ENCODE measurements at places on chromosomes 4 and X.

GRCh38 chrX:42809569-42809968 lies 31.6 kb upstream of the PPP1R2C start:
- DNase-seq = no peak

GRCh38 chr4:182337366-182337765 lies 94.2 kb downstream of the TENM3 start:
- peak; percentile 34 for DNase-seq

DNA sequence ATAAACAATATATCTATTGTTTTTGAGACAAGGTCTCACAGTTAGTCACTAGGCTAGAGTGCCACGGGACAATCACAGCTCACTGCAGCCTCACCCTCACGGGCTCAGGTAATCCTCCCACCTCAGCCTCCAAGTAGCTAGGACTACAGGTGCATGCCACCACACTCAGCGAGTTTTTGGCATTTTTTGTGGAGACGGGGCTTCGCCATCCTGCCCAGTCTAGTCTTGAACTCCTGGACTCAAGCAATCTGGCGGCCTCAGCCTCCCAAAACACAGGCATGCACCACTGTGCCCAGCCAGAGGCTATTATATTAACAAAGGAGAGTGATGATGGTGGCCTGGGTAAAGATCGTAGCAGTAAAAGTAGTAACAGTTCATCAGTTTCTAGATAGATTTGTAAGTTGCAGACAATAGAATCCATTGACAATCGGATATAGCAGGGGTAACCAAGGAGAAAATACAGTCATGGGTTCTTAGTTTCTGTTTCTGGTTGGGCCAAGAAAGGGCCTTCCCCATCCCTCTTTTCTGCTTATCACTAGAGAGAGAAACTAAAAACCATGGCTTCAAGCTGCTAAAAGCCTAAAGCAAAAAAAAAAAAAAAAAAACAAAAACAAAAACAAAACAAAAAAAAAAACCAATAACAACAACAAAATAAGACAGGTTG lies 60.6 kb downstream of the ANXA10 start:
- no peak for DNase-seq

DNA sequence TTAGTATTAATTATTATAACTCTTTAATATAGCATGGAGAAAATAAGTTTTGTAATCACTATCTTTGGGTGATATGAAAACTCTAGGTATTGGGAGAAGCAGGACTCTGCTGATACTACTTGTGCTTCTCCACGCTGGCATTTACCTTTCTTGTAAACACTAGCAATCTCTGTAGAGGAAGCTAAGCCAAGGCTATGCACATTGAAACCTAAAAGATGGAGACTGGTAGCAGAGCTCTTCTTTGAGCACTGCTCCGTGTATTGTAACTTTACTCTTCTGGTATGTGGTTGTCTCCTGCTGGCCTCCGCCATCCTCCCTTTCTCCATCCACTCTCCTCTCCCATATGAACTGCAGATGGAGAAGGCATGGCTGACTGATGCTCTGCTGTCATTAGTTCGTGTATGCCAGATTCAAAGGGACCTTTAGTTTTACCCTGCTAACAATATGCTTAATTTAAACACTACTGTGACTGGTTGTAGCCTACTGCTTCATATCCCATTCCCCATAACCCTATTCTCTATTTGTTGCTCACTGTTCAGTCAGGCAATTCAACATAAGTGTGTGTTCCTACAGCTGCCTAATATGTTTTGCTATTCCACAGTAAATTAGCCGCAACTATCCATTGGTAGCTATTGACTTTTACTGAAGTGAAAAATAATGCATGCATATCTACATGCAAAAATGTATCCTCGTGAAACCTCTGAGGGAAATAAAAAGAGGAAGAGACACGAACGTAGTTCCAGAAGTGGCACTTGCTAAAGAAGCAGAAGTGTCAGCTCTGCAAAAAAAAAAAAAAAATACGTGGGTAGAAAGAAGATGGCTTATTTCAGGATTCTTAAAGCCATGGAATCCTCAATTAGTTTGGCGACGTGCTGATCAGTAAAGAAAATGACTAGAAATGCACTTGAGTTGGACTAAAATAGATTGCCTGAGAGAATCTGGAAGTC lies 55.6 kb upstream of the CCSER1 start:
- DNase-seq = no peak

DNA sequence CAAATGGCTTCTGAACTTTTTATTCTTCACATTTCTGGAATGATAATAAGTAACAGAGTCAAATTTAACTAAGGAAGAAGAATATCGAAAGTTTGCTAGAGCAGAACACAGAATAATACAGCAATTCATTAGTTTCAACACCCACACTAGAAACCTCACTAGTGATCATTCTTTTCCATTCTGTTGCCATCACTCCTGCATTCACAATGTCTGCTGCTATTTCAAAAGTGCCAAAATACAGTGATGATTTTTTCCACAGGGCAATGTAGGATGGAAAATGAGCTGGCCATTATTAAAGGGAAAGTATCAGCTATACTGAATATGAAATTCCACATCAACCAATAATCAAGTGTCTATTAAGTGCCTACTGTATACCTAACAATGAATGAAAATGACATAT lies 186.7 kb downstream of the USP46 start:
- no peak for DNase-seq

DNA sequence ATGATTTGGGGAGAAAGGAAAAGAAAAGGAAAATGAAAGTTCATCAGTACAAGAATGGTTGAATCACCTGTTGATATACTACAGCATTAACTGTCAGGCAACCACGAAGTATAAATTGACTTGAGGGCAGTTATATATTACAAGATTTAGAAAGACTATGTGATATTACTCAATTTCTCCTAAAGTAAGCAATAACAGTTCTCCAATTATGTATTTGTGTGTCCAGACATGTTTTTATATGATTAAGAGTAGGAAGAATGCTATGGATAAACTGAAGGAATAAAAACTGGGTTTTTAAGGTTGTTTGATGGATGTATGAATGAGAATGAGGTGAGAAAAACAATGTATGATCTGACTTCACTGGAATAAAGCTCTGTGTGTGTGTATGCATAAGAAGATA lies 2234.4 kb downstream of the ARAP2 start:
- DNase-seq = no peak

GRCh38 chr4:26020083-26020668 lies 106.2 kb downstream of the SMIM20 start:
- DNase-seq = peak; percentile 70

- DNase-seq = no peak
These were observed 88.4 kb downstream of the LRP2BP start for GRCh38 chr4:185307136-185307950.

- DNase-seq = no peak
These were observed 669.6 kb downstream of the PCDH18 start for GRCh38 chr4:136862653-136863052.

DNA sequence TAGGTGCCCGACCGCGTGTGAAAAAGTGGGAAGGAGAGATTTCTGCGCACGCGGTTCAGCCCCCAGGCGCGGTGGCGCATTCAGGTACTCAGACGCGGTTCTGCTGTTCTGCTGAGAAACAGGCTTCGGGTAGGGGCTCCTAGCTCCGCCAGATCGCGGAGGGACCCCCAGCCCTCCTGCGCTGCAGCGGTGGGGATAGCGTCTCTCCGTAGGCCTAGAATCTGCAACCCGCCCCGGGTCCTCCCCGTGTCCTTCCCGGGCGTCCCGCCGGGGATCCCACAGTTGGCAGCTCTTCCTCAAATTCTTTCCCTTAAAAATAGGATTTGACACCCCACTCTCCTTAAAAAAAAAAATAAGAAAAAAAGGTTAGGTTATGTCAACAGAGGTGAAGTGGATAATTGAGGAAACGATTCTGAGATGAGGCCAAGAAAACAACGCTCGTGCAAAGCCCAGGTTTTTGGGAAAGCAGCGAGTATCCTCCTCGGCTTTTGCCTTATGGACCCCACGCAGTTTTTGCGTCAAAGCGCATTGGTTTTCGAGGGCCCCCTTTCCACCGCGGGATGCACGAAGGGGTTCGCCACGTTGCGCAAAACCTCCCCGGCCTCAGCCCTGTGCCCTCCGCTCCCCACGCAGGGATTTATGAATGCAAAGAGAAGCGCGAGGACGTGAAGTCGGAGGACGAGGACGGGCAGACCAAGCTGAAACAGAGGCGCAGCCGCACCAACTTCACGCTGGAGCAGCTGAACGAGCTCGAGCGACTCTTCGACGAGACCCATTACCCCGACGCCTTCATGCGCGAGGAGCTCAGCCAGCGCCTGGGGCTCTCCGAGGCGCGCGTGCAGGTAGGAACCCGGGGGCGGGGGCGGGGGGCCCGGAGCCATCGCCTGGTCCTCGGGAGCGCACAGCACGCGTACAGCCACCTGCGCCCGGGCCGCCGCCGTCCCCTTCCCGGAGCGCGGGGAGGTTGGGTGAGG lies 3.7 kb downstream of the SHOX start:
- no peak for DNase-seq

GRCh38 chr4:101794806-101795205 lies 4.3 kb downstream of the BANK1 start:
- DNase-seq = no peak

GRCh38 chr4:100147198-100147597 lies 43.1 kb downstream of the DDIT4L start:
- DNase-seq = no peak

GRCh38 chr4:13633671-13634070 lies 6.1 kb upstream of the BOD1L1 start:
- peak; percentile 23 for DNase-seq

- no peak for DNase-seq
These were observed 1.6 kb downstream of the SCARB2 start for GRCh38 chr4:76211769-76212708.

DNA sequence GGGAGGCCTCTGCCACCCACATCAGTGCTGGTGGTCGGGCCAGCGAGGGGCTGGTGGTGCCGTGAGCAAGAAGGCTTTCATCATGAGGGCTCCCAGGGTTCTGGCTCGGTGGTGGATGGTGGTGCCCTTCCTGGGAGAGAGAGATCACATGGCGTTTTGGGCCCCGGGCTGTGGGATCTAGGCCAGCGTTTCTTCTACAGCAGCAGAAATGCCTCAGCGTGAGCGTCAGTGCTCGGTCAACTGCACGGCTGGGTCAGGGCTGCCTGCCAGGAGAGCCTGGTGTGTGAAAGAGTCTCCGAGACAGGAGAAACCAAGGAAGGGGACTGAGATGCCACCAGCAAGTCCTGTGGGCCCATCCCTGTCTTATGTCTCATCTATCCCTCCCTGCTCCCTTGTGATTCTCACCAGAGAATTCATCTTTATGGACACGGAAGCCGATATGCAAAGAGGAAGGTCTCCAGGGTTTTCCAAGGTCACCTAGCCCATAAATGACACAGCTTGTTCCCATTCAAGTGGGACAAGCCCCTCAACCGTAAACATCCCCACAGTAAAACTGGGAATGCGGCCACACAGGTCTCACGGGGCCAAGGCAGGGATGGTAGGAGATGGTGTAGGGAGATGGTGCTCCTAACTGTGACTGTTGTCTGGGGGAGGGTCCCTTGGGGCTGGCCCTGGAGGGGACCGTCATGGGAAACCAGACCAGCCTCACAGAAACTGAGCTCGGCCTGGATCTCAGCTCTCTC lies 99.2 kb downstream of the SORCS2 start:
- DNase-seq = no peak

DNA sequence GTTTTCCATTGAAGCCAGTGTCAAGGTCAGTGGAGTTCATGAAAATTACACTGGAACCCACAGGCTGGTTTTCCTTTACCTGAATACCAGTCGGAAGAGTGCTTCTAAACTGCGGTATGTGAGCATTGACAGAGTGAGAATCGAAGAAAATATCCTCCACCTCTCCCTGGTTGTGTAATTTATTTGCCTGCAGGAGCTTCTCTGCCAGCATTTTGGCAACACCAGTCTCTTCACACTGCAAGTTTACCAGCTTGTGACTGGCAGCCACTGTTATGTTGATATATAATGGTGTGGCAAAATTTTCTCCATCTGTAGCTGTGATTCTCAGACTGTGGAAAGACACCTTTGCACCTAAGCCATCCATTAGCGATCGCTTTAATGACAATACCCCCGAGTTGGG lies 16.1 kb downstream of the FAT1 start:
- no peak for DNase-seq

DNA sequence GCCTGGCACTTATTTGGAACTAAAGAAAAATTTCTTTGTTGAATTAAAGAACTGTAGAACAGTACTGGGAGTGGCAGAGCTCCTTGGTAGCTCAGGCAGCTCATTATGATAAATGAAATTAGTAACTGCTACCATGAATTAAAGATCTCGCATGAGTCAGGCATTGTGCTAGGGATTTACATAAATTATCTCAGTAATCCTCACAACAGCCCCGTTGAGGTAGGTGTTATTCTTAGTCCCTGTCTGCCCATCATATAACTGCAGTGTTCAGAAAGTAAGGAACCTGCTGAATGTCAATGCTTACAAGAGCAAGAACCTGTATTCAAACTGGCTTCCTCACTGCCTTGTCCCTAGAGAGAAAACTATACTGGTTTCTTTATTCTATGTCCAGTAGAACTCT lies 108.3 kb downstream of the NLGN4X start:
- DNase-seq = no peak

- DNase-seq = peak; percentile 45
These were observed 1.6 kb downstream of the SCML1 start for GRCh38 chrX:17738737-17739535.

DNA sequence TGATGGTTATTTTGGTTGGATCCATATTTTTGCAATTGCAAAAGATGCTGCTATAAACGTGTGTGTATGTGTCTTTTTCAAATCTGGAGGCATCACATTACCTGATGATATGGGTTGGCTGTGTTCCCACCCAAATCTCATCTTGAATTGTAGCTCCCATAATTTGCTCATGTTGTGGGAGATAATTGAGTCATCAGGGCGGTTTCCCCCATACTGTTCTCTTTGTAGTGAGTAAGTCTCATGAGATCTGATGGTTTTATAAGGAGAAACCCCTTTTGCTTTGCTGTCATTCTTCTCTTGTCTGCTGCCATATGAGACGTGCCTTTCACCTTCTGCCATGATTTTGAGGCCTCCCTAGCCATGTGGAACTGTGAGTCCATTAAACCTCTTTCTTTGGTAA lies 33.4 kb downstream of the APOOL start:
- no peak for DNase-seq

- DNase-seq = peak; percentile 71
These were observed 32.9 kb downstream of the HTT-AS start for GRCh38 chr4:3041192-3042142.

GRCh38 chrX:8927701-8928100 lies 106.2 kb downstream of the FAM9B start:
- no peak for DNase-seq

DNA sequence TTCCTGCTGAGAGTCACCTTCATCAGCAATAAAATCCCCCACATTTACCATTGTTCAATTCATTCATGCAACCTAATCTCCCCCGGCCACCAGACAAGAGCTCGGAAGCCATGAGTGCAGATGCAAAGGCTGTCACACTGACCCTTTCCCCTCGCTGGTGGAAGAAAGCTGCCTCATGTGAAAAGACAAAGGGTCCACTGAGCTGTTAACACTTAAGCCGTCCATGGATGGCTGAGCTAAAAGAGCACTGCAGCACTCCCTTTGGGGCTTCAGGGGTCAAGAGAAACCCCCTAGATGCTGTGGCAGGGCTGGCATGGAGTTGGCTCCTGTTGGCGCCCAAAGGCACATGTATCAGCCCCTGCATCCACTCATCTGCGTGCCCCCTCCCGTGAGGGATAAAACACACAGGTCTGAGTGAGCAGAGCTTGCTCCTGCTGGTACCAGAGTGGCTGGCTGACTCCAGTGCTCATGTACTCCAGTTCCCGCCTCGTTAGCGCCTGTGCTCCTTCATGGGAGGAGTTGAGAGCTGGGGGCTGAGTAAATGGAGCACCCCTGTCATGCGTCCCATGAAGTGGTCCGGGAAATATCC lies 216.5 kb downstream of the PDHA2 start:
- no peak for DNase-seq
